Stimulated activated CD4-positive, alpha-beta T cell treated with anti-CD3 and anti-CD28 coated beads, TNF-alpha, amount 100 ng/mL, for 48 hours (primary cell): ENCODE measurements at places on chromosomes 3 and 15.

GRCh38 chr3:172607305-172608121, 84.3 kb upstream of the TNFSF10 start:
- DNase-seq = no peak

GRCh38 chr3:10370429-10370828, 49.5 kb upstream of the SEC13 start:
- no peak for DNase-seq

DNA sequence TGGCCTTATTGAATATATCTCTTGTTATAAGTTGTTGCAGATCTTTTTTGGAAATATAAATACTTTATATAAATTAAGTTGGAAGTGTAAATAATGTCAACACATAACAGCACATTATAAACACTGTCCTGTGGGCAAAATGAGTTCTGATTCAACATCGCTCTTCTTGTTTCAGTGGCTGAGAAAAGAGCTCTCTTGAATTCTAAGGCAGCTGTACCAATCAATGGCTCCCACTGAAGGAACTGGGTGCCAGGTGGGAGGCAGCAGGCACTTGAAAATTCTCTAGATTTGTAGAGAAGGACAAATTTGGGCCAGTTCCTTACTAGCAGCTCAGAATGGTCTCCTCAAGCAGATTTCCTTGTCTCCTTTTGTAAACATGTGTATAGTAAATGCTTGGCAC, 45.6 kb downstream of the CHST2 start:
- no peak for DNase-seq

GRCh38 chr3:127165036-127165435, 27.9 kb upstream of the PRR23E start:
- DNase-seq = no peak

- DNase-seq = no peak
These were observed 46.5 kb downstream of the EXOG start for GRCh38 chr3:38542401-38543298.

DNA sequence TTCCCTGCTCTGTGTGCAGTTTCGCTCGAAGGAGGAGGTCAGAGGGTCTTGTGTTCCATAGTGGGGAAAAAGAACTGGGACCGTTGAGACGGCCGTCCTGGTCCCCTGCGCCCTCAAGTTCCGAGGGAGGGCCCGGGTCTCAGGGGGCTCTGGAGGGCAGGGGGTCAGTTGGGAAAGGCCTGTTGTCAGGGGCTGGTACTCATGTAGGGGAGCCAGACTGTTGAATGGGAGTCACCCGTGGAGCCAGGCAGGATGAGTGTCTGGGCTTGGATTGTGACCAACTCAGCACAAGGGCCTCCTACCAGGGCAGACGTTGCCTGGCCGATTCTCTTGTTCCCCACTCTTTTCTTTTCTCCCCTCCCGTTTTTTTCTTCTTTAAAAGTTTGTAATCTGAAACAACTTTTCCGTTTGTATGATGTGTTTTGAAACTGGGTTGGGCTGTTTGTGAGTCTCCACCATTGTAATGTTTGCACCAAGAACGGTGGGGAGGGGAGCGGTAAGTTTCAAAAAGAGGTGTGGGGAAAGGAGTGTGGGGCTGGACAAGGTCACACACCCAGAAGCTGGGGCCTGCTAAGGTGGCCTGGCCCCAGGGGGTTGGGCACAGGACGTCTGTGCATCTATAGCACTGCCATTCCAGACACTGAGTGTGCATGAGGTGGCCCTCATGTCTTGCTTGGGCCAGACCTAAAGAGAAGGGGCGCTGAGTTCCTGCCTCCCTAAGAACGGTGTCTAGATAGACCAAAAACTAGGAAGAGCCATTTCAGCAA, 1.1 kb downstream of the CMTM7 start:
- no peak for DNase-seq

GRCh38 chr3:134076851-134077250, 47.1 kb upstream of the SLCO2A1 start:
- DNase-seq = no peak

- DNase-seq = no peak
These were observed 261.5 kb upstream of the TPM1 start for GRCh38 chr15:62781081-62781497.

DNA sequence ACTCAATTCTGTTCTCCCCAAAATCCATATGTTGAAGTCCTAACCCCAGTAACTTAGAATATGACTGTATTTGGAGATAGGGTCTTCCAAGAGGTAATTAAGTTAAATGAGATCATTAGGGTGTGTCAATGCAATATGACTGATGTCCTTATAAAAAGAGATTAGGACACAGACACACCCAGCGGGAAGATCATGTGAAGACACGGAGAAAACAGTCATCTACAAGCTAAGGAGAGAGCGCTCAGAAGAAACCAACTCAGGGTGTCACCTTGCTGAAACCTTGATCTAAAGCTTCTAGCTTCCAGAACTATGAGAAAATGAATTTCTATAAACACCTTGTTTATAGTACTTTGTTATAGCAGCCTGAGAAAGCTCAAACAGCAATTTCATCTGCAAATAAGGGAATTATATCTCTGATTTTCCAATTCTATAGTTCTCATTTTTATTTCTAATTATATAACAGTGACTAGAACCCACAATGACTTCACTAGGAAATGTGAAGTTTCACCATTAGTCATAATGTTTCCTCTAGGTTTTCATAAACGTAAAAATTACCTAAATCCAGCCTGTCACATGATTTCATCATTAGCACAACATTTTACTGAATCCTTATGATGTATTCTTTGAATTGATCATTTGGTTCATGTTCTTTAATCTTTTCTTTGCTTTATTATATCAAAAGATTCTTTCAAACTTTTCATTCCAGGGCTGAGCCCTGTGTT, 459.1 kb upstream of the MDFIC2 start:
- DNase-seq = no peak

DNA sequence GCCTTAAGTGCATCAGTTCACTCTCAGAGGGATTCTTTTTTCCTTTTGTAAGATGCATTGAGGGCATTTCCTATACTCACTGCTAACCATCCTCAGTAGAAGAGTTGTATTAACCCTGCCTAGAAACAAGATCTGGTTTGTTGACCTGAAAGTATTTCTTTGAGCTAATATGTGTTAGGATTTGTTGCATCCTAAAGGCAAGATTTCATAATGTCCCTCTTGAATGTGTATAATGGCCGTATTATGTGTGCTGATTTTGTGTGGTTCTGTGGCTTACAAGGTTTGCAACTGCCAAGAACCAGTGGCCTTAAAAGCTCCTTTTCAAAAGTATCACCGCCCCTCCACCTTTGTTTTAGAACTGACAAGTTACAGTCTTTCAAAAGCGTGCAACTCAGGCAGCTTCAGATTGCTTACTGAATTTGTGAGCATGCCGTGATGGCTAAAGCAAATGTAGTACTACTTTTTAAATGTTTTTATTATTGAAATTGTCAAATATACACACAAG, 182.0 kb upstream of the BHLHE40 start:
- no peak for DNase-seq

DNA sequence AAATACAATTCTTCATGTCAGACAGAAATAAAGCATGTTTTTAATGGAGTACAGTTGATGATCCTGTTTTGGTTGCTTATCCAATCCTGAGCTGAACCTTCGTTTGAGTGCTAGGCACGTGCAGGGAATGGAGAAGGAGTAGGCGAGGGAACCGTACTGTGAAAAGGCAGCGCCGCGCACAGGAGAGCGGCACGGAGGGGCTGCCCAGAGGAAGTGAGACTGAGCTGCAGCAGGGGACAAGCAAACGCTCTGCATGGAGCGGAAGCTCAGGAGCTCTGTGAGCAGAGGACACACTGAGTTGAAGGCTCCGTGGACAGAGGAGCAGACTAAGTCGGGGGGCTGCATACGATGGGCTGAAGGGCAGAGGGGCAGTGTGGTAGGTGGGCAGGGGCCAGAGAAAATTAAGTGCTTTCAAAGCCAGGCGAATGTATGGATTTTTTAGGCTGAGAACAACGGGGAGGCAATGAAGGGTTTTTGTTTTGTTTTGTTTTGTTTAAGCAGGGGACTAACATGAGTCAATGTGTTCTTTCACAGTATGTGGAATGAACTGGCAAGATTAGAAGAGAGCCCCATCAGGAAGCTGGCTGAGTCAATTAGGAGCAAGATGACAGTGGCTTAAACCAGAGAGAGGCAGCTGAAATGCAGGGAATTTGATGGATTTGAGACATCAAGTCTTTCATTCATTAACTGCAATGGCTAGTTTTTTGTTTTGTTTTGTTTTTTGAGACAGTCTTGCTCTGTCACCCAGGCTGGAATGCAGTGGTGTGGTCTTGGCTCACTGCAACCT, 23.8 kb upstream of the TM2D3 start:
- no peak for DNase-seq

DNA sequence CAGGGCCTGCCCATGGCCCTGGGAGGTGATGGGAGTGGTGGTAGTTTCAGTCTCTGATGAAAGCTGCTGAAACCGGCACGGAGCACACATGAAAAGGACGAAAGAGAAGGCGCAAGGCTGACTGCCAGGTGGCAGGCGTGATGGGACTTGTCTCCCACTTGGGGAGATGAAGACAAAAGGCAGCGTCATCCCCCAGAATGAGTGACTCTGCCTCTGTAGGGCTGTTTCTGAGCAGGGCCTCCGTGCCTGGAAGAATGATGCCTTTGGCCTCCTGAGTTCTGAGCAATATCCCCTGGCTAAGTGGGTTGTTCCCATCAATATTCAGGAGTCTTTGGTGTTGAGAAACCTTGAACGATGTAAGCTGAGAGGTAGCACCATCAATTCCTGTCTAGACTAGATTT, 237.8 kb downstream of the OPA1 start:
- DNase-seq = no peak

DNA sequence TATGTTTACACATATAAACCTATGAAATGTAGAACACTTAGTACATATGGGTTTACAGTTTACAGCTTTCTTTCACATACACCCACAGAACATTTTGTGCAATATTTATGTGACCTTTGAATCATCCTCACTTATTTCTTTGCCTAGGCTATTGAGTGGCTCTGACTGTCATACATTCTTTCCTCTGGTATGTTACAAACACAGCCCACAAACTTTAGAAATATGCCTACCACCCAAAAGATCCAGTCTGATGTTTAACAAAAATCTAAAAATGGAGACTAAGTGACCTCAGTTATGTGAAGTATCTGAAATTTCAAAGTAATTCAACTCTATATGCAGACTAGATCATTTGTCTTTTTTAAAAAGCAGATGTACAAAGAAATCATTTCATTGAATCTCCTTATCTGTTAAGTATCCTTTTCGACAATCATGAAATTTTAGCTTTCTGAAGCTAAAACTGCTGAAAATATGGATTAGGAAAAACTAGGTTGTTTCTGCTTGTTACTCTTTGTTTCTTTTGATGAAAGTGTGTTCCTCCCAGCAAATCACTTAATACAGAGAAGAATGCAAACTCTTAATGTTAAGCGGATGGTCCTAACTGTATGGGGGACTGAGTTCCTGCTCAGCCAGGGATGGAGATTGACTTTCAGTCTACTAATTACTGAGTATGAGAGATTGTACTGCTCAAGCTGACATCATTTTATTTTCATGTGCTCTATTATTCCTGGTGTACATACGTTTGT, 27.7 kb downstream of the CCDC54 start:
- DNase-seq = no peak

GRCh38 chr15:58410353-58410752, 21.4 kb upstream of the LIPC start:
- DNase-seq = no peak

DNA sequence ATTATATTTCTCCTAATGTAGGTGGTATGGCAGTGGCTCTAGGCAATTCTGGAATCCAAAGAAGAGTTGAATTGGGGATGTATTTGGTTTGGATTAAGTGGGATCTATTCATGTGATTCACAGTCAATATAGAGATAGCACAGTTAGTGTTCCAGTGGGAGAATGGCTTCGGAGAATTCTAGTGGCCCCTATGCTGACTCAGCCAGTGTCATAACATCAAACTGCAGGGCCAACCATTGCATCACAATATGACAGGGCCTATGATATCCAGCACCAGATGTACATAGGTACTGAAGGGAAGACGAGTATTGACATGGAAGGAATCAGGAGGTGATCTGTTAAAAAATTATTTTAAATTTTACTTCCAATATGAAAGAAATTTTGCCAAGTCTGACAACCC, 302.8 kb upstream of the UBE2E2 start:
- no peak for DNase-seq

DNA sequence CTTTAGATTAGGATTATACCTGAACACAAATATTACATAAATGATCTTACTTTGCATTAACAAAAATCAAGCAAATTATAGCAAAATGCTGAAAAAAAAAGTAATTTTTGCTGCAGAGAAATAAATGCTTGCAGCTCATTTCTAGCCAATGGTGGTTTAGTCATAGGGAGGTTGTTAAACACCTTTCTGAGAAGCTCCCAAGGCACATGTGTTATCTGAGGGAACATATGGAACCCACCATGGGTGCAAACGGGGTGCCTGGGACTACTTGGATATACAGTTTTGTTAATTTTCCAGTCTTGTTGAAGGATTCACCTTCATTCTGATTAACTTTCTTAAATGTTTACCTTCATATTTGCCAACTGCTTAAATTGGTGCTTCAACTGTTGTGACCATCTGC, 8.9 kb upstream of the RAMAC start:
- no peak for DNase-seq

GRCh38 chr3:45583021-45583851, 11.3 kb upstream of the LIMD1 start:
- DNase-seq = no peak

- no peak for DNase-seq
These were observed 55.1 kb downstream of the OTOL1 start for GRCh38 chr3:161551697-161552096.

- DNase-seq = no peak
These were observed 11.9 kb downstream of the SCAMP5 start for GRCh38 chr15:75007216-75007615.

GRCh38 chr3:35393901-35394799, 245.2 kb upstream of the ARPP21 start:
- DNase-seq = no peak

- DNase-seq = no peak
These were observed 34.4 kb upstream of the TNIK start for GRCh38 chr3:171494457-171495109.

DNA sequence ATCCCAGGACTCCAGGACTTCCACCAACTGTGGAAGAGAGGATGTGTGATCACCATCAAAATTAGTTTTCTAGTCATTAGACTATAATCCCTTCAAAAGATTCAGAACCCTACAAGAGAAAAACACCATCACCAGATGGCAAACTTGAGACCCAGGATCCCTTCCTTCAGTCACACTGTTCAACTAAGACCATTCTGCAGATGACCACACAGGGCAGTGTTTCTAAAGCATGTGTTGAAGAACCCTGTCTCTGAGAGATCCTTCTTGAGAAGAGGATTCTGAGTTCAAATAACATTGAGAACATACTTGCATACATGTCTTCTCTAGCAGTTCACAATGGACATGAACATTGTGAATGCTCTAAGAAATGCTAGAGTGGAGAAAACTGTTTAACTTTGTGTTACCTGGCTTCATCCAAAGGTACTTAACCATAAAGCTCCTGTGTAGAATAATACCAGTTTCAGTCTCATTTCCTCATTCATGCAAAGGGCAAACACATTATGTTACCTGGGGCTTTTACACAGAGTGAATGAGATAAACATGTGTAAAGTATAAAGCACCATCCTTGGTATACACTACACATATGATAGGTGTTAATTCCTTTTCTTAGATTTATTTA, 2.4 kb upstream of the ADGRG7 start:
- DNase-seq = no peak
